ENCODE measurements at places on chromosomes 1 and 21.

- DNase-seq, result no peak
Measured at GRCh38 chr1:244002721-244003120, 48.4 kb upstream of the ZBTB18 start.

GRCh38 chr1:11289064-11289463 is 16.1 kb downstream of the UBIAD1 start:
- no peak for DNase-seq

DNA sequence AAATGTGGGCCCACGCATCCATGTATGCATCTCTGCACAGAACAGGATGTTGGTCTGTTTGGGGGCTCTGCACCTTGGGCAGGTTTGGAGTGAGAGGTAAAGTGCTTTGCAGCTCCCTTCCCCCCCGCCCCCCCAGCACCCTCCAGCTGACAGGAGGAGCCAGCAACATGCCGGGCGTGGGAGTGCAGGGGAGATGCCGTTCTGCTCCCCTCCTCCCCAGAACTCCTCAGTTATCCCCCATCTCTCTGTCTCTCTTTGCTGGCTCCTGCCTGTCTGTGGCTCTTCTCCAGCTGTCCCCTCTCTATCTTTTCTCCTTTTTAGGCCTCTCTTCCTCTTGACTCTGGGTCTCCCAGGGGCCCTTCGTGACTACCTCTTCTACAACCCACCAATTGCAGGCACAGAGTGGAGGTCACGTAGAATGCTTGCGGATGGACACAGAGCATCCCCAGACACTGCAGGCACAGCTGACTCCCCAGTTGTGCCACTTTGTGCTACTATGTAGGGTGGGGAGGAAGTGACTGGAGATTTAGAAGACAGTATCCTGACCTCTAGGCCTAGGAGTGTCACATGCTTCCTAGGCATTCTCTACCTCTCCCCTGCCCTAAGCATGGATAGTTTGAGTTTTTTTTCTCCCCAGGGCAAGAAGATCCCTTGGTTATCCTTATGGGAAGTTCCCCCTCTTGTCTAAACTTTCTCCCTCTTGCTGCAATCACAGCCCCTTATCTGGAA is 1.7 kb upstream of the RORC start:
- no peak for DNase-seq

DNA sequence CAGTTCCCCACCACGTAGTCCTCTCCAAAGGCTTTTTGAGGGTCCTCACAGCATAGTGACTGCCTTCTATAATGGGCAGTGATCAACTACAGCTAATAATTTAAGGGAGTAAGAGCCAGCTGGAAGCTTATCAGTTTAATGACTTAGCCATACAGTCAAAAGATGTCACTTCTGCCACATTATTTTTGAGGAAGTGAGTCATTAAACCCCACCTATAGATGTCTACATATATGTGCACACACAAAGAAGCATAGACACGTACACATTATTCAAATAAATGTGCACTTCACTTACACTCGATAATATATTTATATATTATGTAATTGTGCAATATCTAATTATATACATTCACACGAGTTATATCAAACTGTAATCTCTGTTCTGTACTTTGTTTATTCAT is 1704.7 kb downstream of the KCNT2 start:
- DNase-seq, result no peak

DNA sequence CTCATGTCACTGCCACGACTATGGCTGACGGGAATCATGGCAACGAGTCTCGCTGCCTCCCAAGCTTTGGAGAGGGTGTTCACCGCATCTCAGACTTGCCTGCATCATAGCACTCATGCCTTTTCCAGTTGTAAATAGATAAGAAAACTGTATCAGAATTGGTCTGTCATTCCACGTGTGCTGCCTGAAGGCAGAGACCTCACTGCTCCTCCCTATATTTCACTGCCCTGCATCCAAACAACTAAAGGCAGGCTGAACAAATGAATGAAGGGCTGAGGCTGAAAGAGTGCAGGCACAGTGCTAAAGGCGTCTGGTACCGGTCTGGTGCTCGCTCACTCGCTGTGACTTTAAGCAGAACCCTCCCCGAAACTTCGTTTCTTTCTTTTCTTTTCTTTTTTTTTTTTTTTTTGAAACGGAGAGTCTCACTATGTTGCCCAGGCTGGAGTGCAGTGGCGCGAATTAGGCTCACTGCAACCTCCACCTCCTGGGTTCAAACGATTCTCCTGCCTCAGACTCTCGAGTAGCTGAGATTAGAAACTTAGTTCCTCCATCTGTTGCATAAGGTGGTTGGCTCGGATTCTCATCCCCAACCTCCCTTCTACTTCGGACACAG is 542 bp downstream of the EIF2B3 start:
- no peak for DNase-seq

- DNase-seq, result no peak
Measured at GRCh38 chr1:162020150-162020549, 3.5 kb downstream of the OLFML2B start.

DNA sequence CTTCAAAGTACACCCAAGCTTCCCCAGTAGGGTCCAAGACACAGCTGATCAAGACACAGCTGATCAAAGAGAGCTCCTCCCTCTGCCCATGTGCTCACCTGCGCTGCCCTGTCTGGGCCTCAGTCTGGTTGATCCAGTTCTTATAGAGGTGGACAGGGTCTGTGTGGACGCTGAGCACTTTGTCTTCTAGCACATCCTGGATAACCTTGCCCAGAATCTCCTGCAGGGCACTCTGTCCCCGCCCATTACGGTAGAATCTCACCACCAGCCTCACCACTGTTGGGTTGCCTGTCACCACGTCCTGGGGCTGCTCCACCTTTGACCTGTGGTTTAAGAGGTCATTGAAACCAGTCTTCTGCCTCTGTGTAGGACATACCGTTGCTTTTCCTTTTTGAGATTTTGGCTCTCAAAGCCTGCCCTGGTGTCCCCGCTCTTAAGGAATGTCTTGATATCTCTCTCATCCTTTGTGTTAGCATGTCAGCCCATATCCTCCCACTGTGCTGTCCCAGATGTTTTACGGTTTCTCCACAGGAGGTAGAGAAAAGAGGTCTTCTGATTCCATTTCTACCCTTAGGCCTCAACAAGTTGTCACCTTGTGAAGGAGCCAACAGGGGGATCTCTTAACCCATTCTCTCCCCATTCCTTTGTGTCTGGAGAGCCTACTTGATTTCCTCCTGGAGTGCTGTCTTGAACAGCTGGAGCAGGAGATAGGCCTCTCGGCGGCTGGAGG is 33.5 kb downstream of the IQGAP3 start:
- no peak for DNase-seq

DNA sequence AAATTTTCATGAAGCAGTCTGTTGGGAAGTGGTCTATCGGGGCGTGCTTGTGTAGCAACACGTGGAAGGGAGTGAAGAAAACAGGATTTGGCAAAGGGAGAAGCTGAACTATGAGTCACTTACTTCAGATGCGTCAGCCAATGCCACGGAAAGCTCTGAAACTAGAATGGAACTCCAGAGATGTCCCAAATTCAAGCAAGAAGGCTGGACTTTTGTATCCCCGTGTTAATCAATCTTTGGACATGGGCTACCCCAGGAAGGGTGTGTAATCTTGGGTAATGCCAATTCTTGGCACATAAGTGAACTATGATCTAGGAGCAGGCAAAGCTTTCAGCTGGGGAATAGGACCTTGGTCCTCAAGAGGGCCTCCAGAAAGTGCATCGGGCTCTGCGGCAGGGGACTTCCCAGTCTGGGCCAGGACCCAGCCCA is 102.6 kb downstream of the ADSS2 start:
- no peak for DNase-seq

GRCh38 chr1:40423264-40423642 is 27.0 kb upstream of the ZFP69B start:
- peak; percentile 25 for DNase-seq

- DNase-seq, result no peak
Measured at GRCh38 chr1:40802742-40803113, 19.1 kb downstream of the KCNQ4 start.

GRCh38 chr1:12231276-12231595 is 1.4 kb downstream of the VPS13D start:
- DNase-seq, result no peak

- DNase-seq, result no peak
Measured at GRCh38 chr1:162192306-162192678, 122.8 kb downstream of the NOS1AP start.

DNA sequence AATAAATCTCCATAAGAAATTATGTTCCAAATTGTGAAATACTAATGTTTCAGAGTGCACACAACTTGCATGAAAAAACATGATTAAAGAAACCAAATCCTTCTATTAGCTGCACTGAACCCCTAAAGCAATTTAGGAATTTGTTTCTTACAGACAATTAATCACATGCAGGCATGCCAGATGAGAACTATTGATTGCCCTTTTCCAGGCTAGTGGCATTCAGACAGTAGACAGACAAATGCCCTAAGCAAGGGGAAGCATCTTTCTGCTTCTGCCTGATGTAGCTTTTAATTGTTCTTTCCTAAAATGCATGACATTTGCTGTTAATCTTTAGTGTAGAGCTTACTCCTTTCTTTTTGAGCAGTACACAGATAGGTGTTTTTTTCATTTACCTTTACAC is 229.5 kb downstream of the DPYD start:
- no peak for DNase-seq

- DNase-seq, result no peak
Measured at GRCh38 chr1:209766051-209766450, 10.2 kb downstream of the TRAF3IP3 start.

- DNase-seq, result no peak
Measured at GRCh38 chr1:101043776-101044175, 18.2 kb upstream of the DPH5 start.

- no peak for DNase-seq
Measured at GRCh38 chr1:115170961-115171392, 81.7 kb upstream of the TSPAN2 start.

- DNase-seq, result no peak
Measured at GRCh38 chr1:56139836-56140235, 439.5 kb downstream of the PLPP3 start.

DNA sequence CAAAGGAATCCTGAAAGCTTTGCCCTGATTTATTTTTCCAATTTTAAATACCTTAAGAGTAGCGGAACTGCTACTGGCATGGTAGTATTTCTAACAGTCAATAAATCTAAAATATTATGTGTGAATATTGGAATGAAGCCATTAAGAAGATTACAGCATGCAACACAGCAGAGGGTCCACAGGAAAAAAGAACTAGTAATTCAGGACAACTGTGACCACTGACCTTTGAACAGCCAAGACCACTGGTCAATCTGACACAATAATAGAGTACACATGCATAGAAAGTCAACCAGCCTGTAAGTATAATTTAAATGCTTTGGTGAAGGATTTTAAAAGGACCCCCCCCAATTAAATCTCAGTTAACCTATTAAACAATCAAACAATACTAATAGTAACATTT is 171.0 kb downstream of the DENND1B start:
- DNase-seq, result no peak

DNA sequence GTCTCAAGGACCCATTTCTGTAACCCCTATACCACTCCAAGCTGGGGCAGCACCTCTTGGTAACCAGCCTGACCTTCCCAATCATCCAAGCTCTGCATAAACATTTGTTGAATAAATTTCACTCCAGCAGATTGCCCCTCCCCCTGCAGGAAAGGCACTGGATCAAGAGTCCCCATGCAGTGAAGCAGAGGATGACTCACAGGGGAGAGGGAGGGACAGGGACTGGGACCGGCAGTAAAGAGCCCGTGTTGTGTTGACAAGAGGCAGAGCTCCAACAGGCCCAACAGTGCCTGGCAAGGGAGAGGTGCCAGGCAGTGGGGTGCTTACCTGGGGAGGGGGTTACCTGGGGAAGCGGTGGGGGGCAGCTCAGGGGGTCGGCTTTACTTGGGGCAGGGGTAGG is 32.3 kb downstream of the SLC9A1 start:
- no peak for DNase-seq

GRCh38 chr1:184610876-184611595 is 143.6 kb downstream of the EDEM3 start:
- no peak for DNase-seq
